ENCODE measurements at places on chromosomes 13 and 19.

- DNase-seq, result no peak
Measured at GRCh38 chr13:67408798-67409197, 178.7 kb upstream of the PCDH9 start.

- DNase-seq, result no peak
Measured at GRCh38 chr13:36817996-36818803, 822 bp upstream of the RFXAP start.

DNA sequence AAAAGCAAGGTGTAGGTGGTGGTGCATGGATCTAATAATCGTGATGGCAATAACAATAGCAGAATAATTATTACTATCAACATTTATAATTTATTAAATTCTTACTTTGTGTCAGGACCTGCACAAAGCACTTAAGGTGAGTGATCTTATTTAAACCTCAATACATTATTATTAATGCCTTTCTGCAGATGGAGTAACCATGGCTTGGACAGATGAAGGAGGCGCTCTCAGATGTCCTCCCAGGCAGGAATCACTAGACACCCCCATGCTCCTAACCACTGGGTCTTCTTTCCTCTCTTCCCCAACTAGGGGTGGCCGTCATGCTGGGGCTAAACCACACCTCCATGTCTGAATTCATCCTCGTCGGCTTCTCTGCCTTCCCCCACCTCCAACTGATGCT, at the start of gene OR10H2:
Gene OR10H2 (plus strand): TSS at position 301 of the 400 bp plus-strand sequence. CDS start 20 bp downstream, at position 321.
- DNase-seq, result no peak

- DNase-seq, result no peak
Measured at GRCh38 chr13:53131361-53131760, 102.7 kb downstream of the OLFM4 start.

GRCh38 chr13:114212158-114212495, 22.6 kb upstream of the CDC16 start:
- no peak for DNase-seq

DNA sequence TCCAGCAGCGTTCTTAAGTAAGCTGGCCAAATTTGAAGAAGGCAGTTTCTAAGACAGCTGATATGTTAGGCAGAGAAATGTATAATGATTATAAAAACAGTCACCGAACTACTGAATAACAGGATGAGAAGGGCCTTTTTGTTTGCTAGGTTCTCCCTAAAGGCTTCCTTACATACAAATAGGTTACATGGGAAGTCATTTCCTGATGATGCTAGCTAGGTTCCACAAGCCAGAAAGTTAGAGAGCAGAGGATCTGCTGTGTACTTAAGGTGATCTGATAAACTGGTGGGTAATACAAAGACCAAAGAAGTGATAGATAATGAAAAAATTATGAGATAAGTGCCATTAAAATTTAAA, 139.7 kb downstream of the VWA8 start:
- DNase-seq, result no peak

DNA sequence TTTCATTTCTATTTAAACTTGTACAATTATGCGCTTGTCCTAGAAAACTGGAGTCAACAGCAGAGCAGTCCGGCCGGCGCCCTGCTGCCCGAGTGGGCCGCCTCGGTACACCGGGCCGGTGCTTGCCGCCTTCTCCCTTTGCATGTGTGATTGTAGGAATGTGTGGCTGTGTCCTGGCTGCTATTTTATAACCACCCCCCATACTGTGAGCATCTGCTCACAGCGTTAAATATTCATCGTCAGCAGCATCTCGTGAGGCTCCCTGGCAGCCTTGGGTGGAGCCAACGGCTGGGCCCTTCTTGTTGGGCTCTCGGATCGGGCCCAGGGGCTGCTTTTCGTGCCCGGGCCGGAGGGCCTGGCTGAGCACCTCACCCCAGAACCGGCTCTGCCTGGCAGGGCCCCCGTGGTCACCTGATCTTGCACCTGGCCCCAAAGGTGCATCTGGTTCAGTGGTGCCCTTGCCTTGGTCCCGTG, 10.6 kb downstream of the PIAS4 start:
- no peak for DNase-seq

GRCh38 chr19:28117143-28117542, 1095.8 kb downstream of the UQCRFS1 start:
- no peak for DNase-seq

DNA sequence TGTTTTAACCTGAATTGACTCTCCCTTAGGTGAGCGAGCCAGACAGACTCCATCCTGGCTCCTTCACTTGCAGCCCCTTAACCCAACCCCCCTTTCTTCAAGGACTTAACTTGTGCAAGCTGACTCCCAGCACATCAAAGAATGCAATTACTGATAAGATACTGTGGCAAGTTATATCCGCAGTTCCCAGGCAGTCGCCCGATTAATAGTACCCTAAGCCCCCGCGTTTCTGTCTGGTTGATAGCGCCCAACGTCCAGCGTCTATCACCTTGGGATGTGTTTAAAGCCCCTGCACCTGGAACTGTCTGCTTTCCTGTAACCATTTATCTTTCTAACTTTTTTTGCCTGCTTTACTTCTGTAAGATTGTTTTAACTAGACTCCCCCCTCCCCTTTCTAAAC, 6.2 kb downstream of the HSD17B14 start:
- no peak for DNase-seq

DNA sequence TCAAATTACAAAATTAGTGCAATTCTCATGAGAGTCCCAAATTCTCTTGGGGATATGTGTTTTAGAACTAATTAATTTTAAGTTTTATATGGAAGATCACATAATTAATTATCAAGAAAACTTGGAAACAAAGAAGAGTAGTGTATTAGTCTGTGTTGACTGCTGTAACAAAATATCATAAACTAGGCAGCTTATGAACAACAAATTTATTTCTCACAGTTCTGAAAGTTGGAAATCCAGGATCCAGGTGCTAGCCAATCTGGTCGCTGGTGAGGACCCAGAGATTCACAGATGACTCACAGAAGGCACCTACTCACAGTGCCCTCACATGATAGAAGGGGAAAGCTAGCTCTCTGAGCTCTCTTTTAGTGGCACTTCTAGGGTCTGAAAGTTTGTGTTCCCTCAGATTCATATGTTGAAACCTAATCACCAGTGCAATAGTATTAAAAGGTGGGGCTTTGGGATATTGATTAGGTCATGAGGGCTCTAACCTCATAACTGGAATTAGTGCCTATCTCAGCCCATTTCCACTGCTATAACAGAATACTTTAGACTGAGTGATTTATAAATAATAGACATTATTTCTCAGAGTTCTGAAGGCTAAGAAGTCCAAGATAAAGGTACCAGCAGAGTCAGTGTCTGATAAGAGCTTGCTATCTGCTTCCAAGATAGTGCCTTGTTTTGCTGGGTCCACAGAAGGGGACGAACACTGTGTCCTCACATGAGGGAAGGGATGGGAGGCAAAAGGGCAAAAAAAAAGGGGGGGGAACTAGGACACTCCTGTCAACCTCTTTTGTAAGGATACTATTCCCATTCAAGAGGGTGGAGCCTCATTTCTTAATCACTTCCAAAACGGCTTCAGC, 1.5 kb upstream of the ARGLU1 start:
- DNase-seq, result no peak

- no peak for DNase-seq
Measured at GRCh38 chr19:32022044-32022640, 323.3 kb upstream of the ZNF507 start.

- DNase-seq, result no peak
Measured at GRCh38 chr13:109344552-109345157, 441.7 kb downstream of the IRS2 start.

GRCh38 chr13:41973247-41973741, 12.4 kb upstream of the VWA8 start:
- no peak for DNase-seq

DNA sequence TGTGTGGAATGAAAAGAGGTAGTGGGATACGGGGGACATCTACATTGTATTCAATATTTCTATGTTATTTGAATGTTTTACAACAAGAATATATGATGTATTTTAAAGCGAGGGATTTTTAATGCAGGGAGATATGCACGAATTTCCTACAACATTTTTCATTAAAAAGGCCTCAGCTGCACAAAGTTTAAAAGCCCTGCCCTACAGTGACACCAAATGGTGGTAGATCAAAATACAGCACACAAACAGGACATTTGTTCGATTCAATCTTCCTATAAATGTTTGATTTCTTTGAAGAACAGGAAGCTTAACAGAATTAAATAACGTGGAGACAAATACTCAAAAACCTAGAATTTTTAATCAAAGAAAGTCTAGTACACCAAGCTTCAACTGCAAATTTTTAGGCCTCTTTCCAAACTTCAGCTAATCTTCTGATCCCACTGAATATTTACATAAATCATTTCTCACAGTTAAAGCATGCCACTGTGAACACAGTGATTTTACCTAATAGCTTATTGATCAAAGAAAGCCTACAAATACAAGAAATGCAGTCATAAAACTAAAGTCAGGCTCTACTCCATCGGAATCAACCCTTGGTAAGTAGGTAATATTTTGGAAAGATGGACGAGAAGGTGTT, 257.2 kb downstream of the DIAPH3 start:
- peak; percentile 1 for DNase-seq

DNA sequence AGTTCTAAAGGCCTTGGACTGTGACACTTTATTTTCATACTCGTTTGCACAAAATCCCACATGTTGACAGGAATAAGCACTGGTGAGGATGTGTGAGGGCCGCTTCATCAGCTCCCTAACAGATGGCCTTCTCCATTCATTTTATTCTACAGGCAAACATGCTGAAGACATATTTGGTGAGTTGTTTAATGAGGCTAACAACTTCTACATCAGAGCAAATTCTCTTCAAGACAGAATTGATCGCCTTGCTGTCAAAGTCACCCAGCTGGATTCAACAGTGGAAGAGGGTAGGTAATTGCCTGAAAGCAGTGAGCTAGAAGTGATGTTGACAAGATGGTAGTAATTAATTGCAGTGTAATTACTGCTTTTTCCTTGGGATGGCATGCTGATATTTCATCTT, 95.7 kb downstream of the GPR12 start:
- DNase-seq, result no peak

DNA sequence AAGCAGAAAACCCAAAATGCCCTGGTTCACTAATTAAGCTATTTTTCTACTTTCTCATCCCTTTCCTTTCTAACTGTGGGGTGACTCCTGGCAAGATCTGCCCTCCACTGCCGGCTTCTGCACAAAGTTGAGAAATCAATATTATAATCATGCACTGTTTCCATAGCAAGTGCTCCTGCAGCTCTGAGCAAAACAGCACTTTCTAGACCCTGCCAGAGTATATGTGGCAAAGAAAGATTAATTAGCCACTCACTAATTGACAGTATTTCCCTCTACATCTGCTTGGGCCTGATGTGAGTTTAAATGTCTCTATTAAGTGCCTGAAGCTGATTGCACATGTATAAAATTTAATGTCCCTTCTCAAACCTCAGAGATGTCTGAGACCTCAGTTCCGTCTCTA, 39.5 kb upstream of the FAM216B start:
- no peak for DNase-seq

DNA sequence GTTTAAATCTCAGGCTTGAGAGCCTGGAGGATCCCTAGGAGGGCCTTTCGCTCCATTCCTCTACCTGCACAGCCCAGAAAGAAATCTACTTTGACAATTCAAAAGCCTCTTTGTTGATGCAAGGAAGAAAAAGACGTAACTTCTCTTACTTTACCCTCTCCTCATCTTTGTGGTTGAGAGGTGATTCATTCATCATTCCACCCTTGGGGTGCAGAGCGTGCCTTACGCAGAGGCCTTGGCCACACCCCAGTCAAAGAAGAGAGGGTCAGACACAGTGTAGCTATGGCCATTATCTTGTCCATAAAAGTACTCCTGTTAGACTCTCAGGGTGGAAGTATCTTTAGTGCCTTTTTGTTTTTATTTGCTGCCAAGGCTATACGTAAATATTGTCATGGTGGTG, 184.0 kb downstream of the IRS2 start:
- DNase-seq, result no peak

DNA sequence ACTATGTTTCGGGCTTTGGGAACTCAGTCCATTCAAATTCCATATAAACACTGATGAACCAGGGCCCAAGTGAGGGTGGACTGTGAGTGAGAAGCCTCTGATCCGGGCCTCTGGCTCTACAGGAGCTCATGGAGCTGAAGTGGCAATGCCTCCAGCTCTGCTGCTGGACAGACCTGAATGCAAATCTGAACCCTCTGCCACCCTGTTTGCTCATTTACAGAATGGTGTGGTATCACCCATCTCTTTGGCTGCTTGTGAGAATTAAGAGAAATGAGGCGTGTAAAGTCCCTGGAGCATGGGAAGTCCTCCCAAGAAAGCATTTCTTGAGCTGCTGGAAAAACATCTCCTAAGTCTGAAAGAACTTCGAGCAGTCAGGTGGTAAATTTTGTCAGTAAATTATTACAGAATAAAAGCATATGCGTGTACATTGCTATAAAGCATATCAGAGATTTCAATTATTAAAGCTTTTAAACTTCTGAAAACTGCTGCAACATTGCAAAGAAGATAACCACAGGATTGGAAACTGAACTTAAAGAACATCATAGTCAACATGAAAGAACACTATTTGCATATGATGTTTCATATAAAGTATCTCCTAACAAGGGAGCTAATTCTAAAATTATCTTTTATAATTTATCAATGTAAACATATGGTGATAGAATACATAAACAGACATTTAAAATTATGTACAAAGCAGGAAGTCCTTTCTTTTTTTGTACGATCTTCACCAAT, 369.0 kb downstream of the UQCRFS1 start:
- DNase-seq, result no peak

DNA sequence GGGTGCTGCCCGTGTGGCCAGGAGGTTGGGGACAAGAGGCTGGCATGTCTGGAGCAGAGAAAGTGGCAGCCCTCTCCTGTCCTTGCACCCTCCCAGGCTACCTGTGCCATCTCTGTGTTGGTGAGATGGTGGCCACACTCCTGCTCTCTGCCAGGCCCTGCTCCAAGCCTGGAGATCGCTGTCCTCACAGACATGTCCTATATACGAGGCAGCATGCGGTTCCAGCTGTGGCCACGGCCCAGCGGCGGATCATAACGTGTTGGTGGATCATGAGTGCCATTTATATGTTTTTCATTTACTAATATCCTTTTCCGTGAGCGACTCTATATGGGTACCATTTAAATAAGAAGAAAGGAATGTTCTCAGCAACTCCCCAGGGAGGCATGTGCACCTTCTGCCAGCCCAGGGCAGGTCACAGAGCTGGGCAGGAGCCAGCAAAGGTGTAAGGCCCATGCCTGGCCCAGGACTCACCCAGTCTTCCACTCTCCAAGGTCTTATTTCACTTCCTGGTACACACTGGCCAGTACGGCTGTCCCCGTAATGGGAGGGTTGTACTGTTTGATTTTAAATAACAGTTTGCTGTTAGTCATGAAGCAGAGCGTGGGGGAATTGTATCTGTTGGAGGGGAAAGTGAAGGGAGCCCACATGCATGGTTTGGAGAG, 47.2 kb upstream of the LDLR start:
- no peak for DNase-seq

Data from CD4-positive, alpha-beta T cell treated with Interleukin-21 for 1 hour (primary cell).